NT2/D1 (cell line): ENCODE measurements at places on chromosomes 5 and 9.

DNA sequence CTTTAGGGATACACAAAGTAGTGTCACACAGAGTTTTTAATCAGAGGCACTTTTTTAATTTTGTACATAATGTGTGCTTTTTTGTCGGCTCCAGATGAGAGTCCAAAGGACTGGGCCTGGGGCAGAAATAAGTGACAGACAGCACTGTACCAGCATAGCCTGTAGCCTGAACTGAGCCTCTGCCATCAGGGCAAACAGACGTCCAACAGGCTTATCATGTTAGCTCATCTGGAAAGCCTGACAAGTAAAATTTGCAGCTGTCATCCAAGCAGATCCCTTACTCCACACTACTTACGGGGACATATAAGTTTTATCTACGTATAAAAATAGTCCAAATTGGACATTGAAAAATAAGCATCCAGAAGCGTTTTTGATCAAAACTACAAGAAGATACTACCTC, 233.1 kb upstream of the GAS1 start:
- DNase-seq = no peak

GRCh38 chr9:82209797-82210470, 221.4 kb downstream of the SPATA31D1 start:
- DNase-seq = no peak

DNA sequence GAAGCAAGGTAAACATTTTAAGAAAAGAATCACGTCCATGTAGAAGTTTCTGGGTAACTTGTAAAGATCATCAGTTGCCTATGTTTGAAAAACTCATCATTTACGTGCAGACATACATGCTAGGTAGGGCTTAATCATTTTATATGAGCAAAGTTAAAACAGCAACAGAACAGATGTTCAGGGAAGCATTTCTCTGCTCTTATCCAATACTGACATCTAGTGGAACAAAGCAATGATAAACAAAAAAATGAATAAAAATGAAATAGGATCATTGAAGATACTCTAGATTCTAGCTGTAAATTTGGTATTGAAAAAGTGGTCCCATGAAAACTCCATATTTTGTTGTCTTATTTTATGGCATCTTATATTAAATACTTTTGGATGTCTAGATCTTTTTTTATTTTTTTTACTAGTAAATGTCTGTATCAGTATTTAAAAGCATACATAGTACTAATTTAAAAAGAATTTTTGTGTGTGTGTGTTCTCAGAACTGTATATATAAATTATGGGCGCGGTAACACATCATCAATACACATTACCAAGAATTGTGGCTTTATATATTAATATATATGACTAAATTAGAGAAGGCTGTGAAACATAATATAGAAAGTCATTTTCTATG, 1050.2 kb downstream of the CDH12 start:
- no peak for DNase-seq

DNA sequence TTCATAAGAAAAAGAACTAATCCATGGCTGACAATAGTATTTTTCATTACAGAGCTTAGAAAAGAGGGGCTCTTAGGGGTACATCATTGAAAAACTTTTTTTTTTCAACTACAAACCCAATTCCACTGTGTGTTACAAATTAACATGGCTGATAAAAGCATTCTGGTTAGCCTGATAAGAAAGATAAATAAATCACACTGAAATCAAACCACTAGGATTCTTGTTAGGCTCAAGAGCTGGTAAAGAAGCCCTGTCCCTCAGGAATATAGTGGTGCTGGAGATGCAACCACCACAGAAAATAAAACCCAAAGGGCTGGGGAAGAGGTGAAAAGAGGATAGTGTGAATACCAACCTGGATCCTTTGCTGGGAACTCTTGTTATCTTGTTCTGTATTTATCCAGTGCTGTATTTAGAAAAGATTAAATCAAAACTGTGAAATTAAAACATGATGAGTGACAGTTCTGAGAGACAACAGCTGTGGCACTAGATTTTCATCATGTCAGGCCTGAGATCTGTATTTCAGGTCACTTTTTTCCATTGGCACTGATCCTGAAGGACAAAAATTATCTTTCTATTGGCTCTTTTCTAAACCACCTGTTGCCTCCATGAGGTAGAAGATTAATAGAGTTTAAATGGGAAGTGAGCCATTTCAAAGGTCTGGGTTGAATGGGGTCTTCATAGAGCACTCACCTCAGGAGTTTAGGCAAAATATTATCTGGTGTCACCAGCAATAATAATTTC, 118.6 kb downstream of the ARRDC3 start:
- DNase-seq = no peak

GRCh38 chr5:42944989-42945388, 95.1 kb downstream of the ANXA2R start:
- DNase-seq = no peak

- no peak for DNase-seq
Observed at GRCh38 chr5:73419465-73420390, 28.8 kb downstream of the FOXD1 start.

DNA sequence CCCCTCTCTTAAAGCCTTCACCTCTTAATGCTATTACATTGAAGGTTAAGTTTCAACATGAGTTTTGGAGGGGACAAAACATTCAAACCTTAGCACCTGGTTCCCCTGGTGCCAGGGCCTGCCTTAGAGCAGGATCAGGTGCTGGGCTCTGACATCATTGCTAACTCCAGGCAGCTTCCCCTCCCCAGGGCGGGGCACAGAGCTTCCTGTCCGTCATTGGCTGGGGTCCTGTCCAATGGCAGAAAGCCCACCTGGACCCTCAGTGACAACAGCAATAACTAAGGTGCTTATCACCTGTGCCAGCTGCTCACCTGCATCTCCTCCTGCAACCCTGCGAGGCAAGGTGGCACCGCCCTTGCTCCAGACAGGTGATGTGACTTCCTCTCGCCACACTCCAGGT, 177.4 kb downstream of the NSG2 start:
- no peak for DNase-seq

- DNase-seq = no peak
Observed at GRCh38 chr5:81251922-81252321, 18.8 kb downstream of the CKMT2 start.

GRCh38 chr5:151551985-151552384, 39.1 kb downstream of the FAT2 start:
- DNase-seq = no peak

GRCh38 chr9:126856326-126856877, 4.0 kb upstream of the ZBTB34 start:
- no peak for DNase-seq

GRCh38 chr5:58115811-58116210, 344.1 kb downstream of the PLK2 start:
- no peak for DNase-seq

DNA sequence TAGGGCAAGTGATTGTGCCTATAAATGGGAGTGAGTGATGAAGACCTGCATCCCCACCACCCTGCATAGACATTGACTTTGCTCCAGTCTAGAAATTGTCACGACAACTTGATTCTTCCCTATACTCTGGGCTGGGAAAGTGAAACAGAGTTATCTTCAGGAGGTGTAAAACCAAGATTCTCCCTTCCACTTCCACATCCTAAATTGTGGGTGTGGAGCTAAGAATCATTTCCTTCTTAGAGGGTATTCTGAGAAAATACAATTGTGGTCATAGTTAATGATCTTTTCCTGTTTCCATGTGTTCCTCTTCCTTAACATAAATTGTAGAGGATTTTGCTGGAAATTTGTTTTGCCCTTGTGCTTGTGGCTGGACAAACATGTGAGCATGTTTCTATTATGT, 96.8 kb upstream of the PJA2 start:
- no peak for DNase-seq

GRCh38 chr9:1458503-1458902, 408.3 kb downstream of the DMRT2 start:
- DNase-seq = no peak

DNA sequence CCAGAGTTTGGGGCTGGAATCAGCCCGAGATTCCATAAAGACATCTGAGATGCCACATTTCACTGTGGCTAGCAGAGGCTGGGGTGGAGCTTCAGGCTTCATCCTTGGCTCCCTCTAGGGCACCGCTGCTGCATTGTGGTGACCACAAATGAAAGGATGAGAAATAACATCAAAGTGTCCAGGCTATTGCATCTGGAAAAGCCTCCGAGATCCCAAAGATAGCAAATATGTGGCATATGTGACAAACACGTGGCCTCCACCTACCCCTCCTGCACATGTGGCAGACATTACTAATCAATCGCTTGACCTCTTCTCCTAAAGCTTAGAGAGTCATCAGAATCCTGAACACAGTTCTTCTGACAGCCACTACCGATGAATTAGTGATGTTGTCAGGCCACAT, 4.5 kb downstream of the SPARC start:
- no peak for DNase-seq

DNA sequence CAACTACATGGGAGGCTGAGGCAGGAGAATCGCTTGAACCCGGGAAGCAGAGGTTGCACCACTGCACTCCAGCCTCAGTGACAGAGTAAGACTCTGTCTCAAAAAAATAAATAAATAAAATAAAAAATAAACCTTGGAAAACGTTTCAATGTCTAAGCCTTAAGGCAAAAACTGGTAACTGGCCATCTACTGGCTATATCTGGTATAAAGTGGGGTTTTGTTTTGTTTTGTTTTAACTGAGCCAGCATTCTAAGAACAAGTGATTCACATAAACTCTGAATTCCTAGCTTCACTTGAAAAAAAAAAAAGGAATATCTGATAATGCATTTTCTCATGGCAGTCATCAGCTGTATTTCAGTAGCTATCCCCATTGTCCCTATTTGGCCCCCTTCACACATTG, 126.1 kb upstream of the EFNA5 start:
- DNase-seq = no peak

DNA sequence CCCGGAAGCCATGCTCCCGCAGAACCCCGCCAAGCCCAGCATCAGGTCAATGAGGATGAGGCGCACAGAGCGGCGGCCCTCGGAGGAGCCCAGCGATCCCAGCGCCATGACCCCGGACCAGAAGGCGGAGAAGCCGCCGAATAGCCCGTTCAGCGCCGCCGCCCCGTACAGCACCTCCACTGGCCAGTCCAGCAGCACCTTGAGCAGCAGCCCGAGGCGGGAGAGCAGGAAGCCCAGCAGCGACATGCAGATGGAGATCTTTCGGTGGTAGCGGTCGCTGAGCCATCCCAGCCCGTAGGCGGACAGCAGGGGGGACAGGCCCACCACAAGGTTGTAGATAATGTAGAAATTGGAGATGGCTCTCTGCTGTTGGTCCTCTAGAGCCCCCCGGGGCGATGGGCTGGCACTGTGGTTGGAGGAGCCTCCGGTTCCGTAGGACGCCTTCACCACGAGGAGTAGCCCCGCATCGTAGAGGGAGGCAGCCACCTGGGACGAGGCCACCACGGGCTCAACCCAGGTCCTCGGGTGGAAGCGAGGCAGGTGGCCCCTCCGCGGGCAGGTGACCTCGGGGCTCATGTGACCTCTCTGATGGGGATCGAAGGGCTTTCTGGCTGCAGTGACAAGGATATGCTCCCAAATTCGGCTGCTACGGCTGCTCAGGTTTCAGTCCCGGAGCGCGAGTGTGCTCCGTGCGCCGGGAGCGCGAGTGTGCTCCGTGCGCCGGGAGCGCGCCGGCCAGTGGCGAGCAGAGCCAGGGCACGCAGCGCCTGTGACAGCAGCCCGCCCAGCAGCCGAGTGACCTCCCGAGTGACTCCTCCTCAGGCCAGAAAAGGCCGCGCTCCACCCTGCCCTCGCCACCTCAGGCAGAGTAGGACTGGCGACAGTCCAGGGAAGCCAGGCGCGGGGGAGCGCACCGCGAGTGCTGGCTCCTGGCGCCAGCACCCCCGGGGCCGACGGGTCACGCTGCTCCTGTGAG, at the start of gene SLC46A2:
TSS of gene SLC46A2 (minus strand) at position 771 of the 976 bp plus-strand sequence. CDS start at position 576, 195 bp downstream.
- no peak for DNase-seq

GRCh38 chr9:104319198-104319597, 184.9 kb upstream of the OR13F1 start:
- DNase-seq = no peak

- no peak for DNase-seq
Observed at GRCh38 chr9:78408388-78408787, 111.5 kb downstream of the PSAT1 start.

- no peak for DNase-seq
Observed at GRCh38 chr5:56757077-56757476, 58.3 kb upstream of the MAP3K1 start.

GRCh38 chr5:59236986-59237385, 654.1 kb downstream of the RAB3C start:
- no peak for DNase-seq

GRCh38 chr5:112109331-112110007, 309.6 kb downstream of the EPB41L4A start:
- DNase-seq = no peak

- no peak for DNase-seq
Observed at GRCh38 chr5:150122158-150122510, 33.5 kb downstream of the PDGFRB start.

GRCh38 chr9:33263131-33264002, 1.1 kb downstream of the BAG1 start:
- no peak for DNase-seq

GRCh38 chr9:119802133-119802532, 432.9 kb upstream of the BRINP1 start:
- no peak for DNase-seq

- no peak for DNase-seq
Observed at GRCh38 chr5:16797951-16798350, 138.1 kb downstream of the MYO10 start.

DNA sequence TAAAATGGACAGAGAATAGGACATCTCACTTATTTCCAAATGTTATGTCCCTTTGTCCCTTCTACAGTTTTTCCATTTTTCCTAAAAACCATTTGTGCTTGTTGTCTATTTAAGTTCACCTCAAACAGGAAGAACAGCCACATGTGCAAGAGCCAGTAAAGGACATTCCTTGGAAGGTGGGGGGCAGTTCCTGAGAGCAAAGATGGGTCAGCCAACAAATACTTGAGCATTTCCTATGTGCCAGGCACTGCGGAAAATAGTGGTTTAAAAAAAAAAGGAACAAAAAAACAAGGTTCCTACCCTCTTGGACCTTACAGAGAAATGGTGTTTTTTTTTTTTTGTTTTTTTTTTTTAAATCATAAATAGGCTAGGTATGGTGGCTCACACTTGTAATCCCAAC, 26.8 kb downstream of the ANP32B start:
- no peak for DNase-seq

DNA sequence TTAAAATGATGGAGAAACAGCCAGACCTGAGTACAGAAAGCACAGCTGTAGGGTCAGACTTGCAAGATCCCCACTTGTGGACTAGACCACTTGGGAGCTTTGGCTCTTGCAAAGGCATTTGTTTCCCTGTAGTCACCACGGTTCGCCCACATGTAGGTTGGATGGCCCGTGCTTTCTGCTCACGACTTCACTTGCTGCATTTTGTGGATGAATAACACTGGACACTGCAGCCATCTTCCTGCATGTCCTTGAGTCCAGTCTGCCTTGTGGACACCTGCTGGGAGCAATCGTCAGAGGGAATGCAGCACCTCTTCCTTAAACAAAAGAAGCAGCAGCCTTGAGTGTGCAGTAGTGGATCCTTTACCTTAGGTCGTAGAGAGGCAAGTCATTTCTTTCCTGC, 372.9 kb upstream of the IRX2 start:
- DNase-seq = no peak

DNA sequence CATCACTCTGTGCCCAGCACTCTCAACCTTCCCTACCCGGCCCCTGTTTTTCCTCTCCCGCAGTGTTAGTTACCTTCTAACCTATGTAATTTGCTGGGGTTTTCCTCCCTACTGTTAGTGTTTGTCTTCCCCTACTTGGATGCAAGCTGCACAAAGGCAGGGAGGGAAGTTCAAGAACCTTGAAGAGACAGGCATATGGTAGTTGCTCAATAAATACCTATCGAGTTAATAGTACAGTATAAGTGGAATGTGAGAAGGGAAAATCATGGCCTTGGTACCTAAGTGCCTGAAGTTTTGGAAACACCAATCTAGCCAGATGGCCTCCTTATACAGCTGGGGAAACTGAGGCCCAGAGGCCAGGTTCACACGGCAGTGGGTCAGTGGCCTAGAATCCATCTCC, 24.2 kb downstream of the PDGFRB start:
- DNase-seq = no peak

- DNase-seq = no peak
Observed at GRCh38 chr9:108478431-108479332, 377.1 kb downstream of the ACTL7B start.
